Stimulated activated CD4-positive, alpha-beta T cell treated with anti-CD3 and anti-CD28 coated beads, Interleukin-12 subunit alpha, Interleukin-12 subunit beta, amount 100 ng/mL, for 4 hours (primary cell): ENCODE measurements at places on chromosomes 3 and 15.

GRCh38 chr3:13452490-13453335, 27.4 kb upstream of the HDAC11 start:
- peak; percentile 6 for DNase-seq

- DNase-seq, result peak; percentile 33
Measured at GRCh38 chr3:67384760-67385397, 269.5 kb downstream of the SUCLG2 start.

DNA sequence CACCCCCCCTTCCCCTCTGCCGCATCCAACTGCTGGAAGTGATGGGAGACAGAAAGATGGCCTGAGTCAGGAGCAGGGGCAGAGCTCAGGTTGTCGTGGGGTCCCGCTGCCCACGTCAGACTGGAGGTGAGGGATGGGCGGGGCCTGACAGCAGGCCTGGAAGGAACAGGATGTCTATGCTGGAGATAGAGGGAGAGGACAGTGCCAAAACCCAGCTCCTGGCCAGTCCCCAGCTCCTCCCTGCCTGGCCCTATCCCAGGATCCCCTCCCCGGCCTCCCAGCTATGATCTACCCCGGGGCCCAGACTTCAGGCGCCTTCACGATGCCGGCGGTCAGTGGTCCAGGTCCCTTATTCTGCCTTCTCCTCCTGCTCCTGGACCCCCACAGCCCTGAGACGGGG, at the start of gene LMAN1L:
Gene LMAN1L (plus strand): TSS at position 303 of the 400 bp plus-strand sequence. CDS start 20 bp downstream, at position 323.
- DNase-seq, result no peak

DNA sequence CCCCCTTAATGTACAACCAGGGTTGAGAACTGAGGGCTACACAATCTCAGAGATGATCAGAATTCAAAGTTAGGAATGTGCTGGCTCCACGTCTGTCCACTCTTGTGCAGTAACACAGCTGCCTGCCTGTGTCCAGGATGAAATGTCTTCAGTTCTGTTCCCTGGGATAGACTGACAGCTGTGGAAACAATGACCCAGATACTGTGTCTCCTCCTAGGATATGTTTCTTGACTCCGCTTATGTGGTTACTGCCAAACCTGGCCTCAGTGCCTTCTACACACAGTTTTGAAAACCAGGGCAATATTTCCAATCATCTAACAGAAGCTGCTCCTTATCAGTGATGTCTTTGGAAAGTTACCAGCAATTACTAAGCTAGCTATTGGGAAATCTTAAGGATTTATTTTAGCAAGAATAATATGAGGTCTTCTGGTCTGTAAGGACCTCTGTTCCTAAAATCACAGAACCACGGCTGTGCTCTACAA, 67.6 kb downstream of the NOX5 start:
- DNase-seq, result no peak

GRCh38 chr3:64360280-64360679, 135.0 kb upstream of the PRICKLE2 start:
- DNase-seq, result no peak

GRCh38 chr3:194129581-194130133, 6.3 kb upstream of the HES1 start:
- no peak for DNase-seq

- DNase-seq, result no peak
Measured at GRCh38 chr3:173916799-173917198, 519.3 kb downstream of the NLGN1 start.

DNA sequence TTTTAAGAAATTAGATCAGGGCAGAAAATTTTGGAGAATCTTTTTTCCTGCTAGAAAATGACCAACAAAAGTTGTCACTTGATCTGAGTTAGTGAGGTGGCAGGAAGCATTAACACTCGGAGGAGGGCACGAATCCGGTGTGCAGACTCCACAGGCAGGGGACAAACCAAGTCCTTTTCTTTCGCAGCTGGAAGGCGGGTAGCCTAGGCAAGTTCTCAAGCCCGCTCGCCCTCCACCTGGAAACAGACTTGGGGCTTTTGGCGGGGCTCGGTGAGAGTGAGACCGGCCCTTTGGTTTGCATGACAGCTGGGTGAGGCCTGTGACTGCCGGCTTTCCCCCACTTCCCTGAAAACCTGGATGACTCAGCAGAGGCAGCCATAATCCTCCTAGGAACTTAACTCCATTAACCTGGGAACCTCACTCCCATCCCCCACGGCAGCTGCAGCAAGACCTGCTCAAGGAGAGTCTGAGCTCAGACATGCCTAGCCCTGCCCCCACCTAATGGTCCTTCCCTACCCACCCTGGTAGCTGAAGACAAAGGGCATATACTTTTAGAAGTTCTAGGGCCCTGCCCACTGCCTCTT, 134.8 kb downstream of the MFSD1 start:
- DNase-seq, result no peak

DNA sequence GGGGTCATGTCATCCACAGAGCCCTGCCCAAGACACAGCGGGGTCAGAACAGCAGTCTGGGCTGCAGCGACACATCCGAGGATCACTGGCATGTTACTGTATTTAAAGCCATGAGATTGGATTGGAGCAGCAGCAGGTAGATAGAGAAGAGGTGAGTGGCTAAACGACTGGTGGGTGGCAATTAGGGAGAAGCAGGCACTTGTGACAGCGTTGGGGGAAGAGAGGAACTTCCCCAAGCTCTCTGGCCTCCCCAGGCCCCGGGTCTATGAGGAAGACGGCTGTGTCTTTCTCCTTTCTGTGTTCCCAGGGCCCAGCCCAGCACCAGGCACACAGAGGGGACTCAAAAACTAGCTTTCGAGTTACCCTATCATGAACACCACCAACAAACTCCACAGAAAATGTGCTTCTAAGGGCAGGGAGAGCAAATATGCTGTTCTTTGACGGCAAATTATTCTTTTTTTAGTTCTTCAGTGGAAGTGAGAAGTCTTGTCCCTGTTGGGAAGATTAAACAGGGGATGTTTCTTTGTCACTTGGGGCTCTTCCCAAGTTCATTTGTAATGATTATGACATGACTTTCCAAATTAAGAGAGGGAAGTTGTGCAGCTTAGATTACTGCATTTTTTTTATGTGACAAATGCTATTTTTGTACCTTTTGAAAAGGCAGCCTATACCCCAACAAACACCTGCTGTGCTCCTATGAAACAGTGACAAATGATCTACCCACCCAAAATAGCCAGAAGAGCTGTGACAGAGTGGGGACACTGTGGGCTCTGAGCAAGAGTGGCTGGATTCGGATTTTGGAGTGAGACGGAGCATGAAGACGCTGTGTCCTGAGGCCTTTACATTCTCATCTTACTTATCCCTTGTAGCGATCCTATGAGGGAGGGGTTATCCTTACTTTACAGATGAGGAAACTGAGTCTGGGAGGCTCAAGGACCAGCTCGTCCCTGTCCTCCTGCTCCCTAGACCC, 7.2 kb upstream of the SYNM start:
- no peak for DNase-seq

GRCh38 chr3:30760040-30760695, 134.3 kb downstream of the GADL1 start:
- no peak for DNase-seq

DNA sequence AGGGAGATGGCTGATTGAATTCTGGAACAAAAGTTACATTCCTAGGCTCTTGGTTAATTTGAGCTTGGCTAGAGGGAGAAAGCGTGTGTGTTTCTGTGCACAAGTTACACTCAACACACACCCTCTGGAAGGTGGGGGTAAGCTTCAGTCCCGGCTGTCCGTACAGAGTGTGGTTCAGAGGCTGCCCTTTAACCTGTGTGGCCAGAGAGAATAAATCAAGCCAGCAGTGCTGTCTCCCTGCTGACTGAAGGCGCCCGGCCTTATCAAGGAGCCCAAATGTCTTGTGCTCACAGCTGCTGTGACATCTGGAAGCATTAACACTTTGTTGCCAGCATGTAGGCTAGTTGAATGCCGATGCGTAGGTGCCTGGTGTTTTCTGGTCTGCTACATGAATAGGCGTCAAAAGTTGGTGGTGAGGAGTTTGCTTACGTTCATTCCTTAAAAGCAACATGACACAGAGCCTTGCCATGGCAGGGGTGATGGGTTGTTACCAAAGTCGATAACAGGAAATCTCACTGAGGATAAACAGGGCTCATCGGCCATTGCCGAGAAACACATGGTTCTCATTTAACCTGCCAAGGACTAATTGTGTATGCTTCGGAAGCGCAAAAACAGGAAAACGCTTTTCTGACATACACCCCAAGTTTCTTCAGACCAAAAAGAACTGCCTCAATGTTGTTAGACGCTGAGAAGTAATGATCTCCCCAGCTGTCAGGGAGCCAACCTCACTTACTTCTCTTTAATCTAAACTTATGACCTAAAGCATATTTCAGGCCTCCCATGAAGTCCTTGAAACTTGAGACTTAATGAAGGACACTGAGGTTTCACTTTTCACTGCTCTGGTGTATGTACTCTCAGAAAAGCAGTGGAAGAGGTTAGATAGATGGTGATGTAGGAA, 95.8 kb upstream of the CTDSPL start:
- no peak for DNase-seq

GRCh38 chr3:13440204-13440817, 20.2 kb upstream of the NUP210 start:
- no peak for DNase-seq

DNA sequence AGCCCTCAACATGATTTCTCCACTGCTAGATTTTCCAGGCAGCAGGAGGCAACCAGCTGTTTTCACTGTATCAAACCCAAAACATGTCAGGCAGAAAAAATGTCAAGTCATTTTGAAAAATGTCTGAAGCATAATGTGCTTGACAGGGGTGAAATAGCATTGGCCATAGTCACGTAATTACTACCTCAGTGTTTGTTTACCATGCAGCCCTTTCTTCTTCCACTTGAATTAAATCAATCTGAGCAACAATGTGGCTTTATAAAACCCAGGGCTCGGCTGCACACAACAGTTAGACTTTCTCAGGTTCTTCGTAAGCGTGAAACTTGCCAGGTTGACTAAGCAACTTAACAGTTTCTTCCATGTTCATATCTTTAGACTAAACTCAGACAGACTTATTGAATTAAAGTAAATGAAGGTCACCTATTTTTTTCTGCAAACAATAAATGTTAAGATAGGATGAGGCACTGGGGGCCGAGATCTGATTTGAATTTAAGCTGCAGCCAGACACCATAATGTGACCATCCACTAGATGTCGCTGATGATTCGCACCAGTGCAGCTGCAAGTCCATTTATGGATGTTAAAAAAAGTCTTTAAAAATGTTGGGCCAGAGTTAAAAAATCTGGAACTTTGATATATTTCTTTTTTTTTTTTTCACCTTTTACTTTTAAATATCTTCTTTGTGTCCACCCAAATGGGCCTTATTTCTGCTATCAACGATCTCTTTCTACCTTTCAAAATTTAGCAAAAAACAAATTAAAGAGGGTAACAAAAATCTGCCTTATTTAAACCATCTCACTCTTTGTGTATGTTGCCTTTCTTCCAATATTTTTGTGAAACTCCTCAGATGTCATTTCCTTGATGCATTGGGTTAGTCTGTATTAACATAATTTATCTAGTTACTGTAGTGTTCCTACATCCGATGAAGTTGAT, 305.9 kb downstream of the CACNA2D3 start:
- peak; percentile 4 for DNase-seq

DNA sequence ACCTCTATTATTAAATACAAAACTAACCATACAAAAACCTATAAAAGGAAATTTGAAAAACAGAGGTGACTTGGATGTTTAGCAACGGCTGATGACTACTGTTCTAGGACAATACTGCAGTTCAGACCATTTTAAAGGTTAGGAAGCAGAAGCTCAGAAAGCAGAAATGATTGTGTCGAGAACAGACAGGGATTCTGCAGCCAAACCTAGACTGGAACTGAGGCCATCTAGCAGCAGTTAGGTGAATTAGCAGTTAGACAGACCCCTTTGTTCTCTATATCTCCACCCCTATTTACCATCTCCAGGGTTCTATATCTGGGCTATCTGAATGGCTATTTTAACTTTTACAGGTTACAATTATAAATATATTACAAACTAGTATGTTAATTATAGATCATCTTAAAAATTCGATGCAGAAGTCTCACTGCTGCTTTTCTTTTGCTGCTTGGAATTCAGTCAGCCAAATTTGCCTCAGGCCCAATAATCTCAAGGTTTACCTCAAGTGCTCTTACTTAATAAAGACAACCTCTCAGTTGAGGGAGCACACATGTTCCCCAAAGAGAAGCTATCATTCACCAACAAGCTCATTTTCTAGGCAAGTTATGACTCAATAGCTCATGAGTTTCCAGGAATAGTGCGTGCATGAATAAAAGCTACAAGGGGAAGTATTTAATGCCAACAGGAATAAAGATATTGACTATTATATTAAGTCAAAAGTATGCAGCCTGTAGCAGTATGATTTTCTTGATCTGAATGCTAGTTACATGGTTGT, 9.3 kb upstream of the IL1RAP start:
- DNase-seq, result no peak

DNA sequence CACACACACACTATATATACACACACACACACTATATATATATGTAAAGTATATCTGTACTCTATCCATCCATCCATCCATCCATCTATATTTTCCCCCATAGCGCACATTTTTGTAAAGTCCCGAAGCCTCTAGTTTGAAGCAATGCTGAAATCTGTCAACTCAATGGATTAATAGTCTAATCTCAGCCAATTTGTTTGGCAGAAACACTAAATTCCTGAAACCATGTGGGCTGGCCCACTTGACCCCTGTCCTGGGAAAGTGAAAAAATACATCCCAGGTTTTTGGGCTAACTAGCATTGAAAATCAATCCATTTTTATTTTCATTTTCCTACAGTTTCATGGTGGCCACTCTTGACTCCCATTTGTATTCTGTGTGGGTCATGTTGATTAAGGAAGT, 166.7 kb downstream of the SLCO3A1 start:
- no peak for DNase-seq

DNA sequence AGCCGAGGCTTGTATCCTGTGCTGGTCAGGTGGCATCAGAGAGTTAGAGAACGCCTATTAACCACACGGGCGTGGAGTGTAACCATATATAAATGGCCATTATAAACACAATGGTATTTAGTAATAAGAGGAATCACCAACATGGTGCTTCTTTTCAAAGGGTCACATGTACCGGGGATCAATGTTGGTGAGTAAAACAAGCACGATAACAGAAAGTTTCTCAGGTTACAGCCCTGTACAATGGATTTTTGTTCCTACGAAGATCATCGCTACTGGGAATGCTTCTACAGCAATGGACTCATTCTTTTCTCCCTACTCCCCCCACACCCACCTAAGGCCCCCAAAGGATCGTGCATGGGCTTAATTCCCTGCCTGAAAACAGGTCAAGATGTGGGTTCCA, 42.5 kb downstream of the MEIS2 start:
- DNase-seq, result no peak

DNA sequence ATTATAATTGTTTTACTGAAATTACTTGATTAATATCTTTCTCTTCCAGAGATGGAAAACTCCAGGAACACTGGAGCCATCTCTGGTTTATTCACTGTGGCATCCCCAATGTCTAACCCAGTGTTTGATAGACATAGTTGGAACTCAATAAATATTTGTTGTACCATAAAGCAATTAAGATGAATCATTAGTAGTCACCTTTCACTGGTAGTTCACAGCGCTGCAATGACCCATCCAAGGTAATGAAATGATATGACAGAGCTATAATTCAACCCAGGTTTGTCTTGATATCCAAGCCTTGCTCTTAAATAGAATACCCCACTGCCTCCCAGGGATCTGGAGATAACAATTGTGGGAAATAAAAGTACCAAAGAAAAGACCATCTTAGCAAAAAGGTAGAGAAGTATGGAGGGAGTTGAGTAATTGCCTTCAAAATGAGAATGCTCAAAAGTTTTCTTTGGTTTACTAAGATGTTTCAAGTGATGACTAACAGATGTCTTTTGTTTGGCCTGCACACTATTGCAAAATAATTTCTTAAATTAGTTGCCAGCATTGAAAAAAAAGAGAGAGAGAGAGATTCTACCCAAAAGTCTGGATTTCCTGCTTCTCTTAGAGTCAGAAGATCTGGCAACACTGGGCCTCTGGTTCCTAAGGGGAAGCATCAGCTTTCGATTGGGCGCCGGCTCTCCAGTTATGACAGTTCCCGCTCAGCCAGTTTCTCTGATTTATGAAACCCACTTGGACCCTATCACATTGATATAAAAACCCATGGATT, 348.5 kb downstream of the ERC2 start:
- DNase-seq, result no peak
